Nephron progenitor cell (in vitro differentiated cells): ENCODE measurements at places on chromosomes 5 and 9.

- DNase-seq = no peak
- peaks cover 51% of the 10 kb centered on the region for H3K4me1 ChIP-seq
- no peaks in the 10 kb centered on the region for H3K36me3 ChIP-seq
- H3K4me3 ChIP-seq = no peak overlapping the region
- peaks cover 24% of the 10 kb centered on the region for H3K27me3 ChIP-seq
- H3K27ac ChIP-seq = no peak overlapping the region
Measured at GRCh38 chr5:173733831-173734501, 117.5 kb upstream of the BOD1 start.

DNA sequence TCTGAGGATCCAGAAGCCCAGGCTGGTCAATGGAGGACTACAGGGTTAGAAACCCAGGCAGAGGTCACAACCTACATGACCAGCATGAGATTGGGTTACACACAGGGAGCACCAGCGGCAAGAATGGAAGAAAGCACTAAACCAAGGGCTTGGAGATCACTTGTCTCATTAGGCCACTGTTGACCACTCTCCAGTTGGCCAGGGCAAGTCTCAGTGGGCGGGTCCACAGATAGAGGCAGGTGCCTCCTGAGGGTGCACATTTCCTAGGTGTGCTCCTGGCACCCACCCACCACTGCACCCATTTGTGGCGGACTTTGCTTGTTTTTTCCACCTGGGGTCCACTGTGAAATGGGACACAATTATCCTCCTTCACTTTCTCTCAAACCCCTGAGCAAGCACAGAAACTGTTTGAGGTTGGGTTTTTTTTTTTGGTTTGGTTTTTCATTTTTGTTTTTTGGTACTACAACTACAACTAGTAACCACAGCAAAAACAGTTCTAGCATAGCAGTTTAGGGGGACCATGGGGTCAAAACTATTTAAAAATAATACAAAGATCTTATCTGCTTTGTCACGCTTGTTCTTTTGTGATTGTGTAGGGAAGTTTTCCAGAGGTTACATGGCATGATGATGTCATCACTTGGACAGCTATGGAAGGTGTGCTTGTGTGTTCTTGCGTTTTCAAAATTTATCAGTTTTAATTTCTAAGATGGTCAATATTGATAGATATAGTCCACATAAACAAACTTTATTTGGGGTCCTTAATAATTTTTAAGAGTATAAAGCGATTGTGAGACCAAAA, 6.1 kb downstream of the NPR2 start:
- no peak overlapping the region for H3K27ac ChIP-seq
- peaks cover 23% of the 10 kb centered on the region for H3K36me3 ChIP-seq
- DNase-seq = no peak
- H3K4me1 ChIP-seq = peaks cover 61% of the 10 kb centered on the region
- H3K27me3 ChIP-seq = no peaks in the 10 kb centered on the region

- peaks cover 18% of the 10 kb centered on the region for H3K36me3 ChIP-seq
- peaks cover 27% of the 10 kb centered on the region for H3K4me1 ChIP-seq
- peak overlapping the region; percentile 100 for H3K4me3 ChIP-seq
- no peak for DNase-seq
- H3K27ac ChIP-seq = peak overlapping the region; percentile 100
Measured at GRCh38 chr5:132865668-132866341, 464 bp downstream of the GDF9 start.

- H3K4me3 ChIP-seq = no peak overlapping the region
- peaks cover 5% of the 10 kb centered on the region for H3K27me3 ChIP-seq
- no peak overlapping the region for H3K27ac ChIP-seq
- peaks cover 20% of the 10 kb centered on the region for H3K4me1 ChIP-seq
- no peak for DNase-seq
- no peaks in the 10 kb centered on the region for H3K36me3 ChIP-seq
Measured at GRCh38 chr5:53820119-53820801, 259.8 kb downstream of the NDUFS4 start.

- no peak overlapping the region for H3K4me3 ChIP-seq
Measured at GRCh38 chr9:87875831-87876545, 6.7 kb upstream of the SPATA31E1 start.

- H3K36me3 ChIP-seq = no peaks in the 10 kb centered on the region
- H3K27ac ChIP-seq = no peak overlapping the region
- no peak for DNase-seq
- no peaks in the 10 kb centered on the region for H3K27me3 ChIP-seq
- H3K4me1 ChIP-seq = peaks cover 6% of the 10 kb centered on the region
Measured at GRCh38 chr9:84940294-84940693, 270.8 kb downstream of the NTRK2 start.

DNA sequence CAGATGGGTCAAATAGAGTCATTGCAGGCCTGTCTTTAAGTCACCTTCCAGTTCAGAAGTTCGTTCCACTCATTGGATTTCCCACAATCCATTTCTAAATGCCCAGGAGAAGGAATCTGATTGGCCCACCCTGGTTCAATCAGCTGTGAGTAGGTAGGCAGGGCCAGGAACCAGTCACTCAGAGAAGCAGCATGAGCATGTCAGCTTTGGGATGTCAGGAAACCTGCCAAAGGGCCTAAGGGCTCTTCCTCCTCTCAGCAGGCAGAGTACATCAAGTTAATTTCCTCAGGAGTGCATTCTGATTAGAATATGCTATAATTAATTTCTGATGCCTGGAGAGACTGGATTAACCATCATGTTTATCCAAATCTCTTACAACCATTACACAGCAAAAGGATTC, 412.9 kb upstream of the CCNH start:
- H3K27ac ChIP-seq = no peak overlapping the region
- H3K36me3 ChIP-seq = peaks cover 10% of the 10 kb centered on the region
- no peaks in the 10 kb centered on the region for H3K27me3 ChIP-seq
- H3K4me1 ChIP-seq = peaks cover 30% of the 10 kb centered on the region

DNA sequence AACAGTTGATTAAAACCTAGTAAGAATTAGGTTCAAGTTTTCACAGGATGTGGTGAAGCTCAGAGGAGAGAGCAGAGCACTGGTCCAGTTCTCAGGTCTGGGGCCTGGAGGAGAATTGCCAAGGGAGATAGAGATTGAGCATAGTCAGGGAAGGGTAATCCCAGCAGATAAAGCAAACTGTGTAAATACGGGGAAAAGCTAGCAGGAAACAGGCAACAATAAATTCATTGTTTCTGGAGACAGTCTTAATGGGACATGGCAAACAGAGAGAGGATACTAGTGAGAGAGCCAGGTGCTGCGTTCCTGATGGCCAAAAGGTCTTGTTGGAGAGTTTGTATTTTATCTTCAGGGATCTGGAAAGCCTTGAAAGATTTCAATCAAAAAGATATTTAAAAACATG, 333.0 kb downstream of the PDE4D start:
- peaks cover 17% of the 10 kb centered on the region for H3K4me1 ChIP-seq
- H3K27ac ChIP-seq = no peak overlapping the region
- no peaks in the 10 kb centered on the region for H3K27me3 ChIP-seq
- H3K36me3 ChIP-seq = no peaks in the 10 kb centered on the region
- H3K4me3 ChIP-seq = no peak overlapping the region

GRCh38 chr9:37635808-37636207, 14.9 kb upstream of the FRMPD1 start:
- H3K27me3 ChIP-seq = peaks cover 26% of the 10 kb centered on the region
- H3K4me3 ChIP-seq = no peak overlapping the region
- H3K27ac ChIP-seq = peak overlapping the region; percentile 52
- H3K4me1 ChIP-seq = peaks cover 6% of the 10 kb centered on the region
- DNase-seq = no peak

GRCh38 chr5:133947431-133947841, 21.0 kb downstream of the C5orf15 start:
- H3K27me3 ChIP-seq = peaks cover 37% of the 10 kb centered on the region
- no peak overlapping the region for H3K4me3 ChIP-seq
- H3K4me1 ChIP-seq = no peaks in the 10 kb centered on the region
- no peak overlapping the region for H3K27ac ChIP-seq
- no peaks in the 10 kb centered on the region for H3K36me3 ChIP-seq

GRCh38 chr9:135038331-135038730, 49.1 kb upstream of the OLFM1 start:
- no peak overlapping the region for H3K27ac ChIP-seq
- H3K36me3 ChIP-seq = no peaks in the 10 kb centered on the region
- H3K4me1 ChIP-seq = peaks cover 18% of the 10 kb centered on the region

DNA sequence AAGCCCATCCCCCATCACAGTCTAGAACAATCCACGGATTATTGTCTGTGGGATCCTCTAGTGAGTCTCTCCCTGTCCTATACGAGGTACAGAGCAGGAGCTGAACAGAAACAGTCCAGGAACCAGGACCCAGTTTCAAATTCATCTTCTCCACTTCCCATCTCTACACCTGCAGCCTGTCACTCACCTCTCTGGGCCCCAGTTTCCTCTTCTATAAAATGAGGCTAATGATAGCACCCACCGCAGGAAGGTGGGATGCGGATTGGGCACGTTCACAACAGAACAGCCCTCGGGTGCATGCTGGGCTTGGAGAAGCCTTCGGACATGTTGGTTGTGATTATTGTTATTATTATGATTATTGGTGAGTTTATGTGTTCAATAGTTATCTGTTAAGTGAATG, 78.5 kb downstream of the ANKRD33B start:
- peaks cover 9% of the 10 kb centered on the region for H3K36me3 ChIP-seq

GRCh38 chr5:125549322-125549911, 803.0 kb upstream of the ZNF608 start:
- no peak for DNase-seq
- no peaks in the 10 kb centered on the region for H3K36me3 ChIP-seq
- no peaks in the 10 kb centered on the region for H3K27me3 ChIP-seq
- H3K4me1 ChIP-seq = peaks cover 48% of the 10 kb centered on the region
- peak overlapping the region; percentile 55 for H3K4me3 ChIP-seq

GRCh38 chr5:83911367-83911919, 190.8 kb upstream of the HAPLN1 start:
- H3K36me3 ChIP-seq = no peaks in the 10 kb centered on the region
- H3K4me1 ChIP-seq = no peaks in the 10 kb centered on the region
- no peaks in the 10 kb centered on the region for H3K27me3 ChIP-seq

- H3K36me3 ChIP-seq = peaks cover 12% of the 10 kb centered on the region
- no peaks in the 10 kb centered on the region for H3K27me3 ChIP-seq
- H3K4me1 ChIP-seq = peaks cover 57% of the 10 kb centered on the region
- H3K4me3 ChIP-seq = peak overlapping the region; percentile 89
- DNase-seq = peak; percentile 71
- H3K27ac ChIP-seq = peak overlapping the region; percentile 95
Measured at GRCh38 chr5:180494510-180495181, 467 bp downstream of the CNOT6 start.

- peaks cover 6% of the 10 kb centered on the region for H3K27me3 ChIP-seq
- peaks cover 9% of the 10 kb centered on the region for H3K36me3 ChIP-seq
- H3K27ac ChIP-seq = no peak overlapping the region
- peaks cover under 1% of the 10 kb centered on the region for H3K4me1 ChIP-seq
- no peak overlapping the region for H3K4me3 ChIP-seq
Measured at GRCh38 chr9:16291921-16292320, 578.5 kb downstream of the BNC2 start.

DNA sequence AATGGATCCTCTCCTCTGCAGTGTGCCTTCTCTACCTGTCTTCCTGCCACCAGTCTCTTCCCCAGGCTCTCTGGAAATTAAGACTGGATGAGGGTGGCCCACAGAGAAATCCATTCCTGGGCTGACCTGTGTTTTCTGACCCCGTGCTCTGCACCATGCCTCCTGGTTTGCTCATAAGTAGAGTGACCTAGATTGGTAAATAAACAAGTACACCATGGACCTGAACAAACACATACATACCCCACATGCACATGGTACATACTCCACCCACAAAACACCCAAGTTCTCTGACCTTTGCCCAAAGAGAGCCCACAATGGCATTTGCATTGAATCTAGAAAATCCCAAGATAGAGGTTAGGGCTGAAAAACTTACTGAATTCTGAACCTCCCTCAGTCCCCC, 77.5 kb upstream of the PLPP6 start:
- no peak overlapping the region for H3K4me3 ChIP-seq
- no peaks in the 10 kb centered on the region for H3K4me1 ChIP-seq
- no peak for DNase-seq
- peaks cover 8% of the 10 kb centered on the region for H3K27me3 ChIP-seq
- no peaks in the 10 kb centered on the region for H3K36me3 ChIP-seq

DNA sequence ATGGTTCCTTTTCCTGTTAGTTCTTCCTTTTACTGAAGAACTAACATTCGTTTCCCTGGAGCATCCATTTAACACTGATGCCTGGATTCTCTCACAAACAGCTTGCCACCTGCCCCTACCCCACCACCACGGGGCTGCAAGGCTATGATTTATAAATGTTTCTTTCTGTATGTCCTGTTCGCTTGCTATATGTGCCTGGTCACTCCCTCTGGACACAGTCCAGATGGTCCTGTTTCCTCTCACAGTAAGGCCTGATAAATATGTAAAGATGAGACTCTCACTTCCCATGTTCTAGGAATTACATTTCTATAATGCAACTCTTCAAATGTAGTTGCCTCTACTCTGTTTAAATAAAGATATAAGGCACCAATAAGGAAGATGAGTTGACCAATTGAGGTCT, 146.4 kb upstream of the SHB start:
- no peak for DNase-seq
- H3K27me3 ChIP-seq = peaks cover 52% of the 10 kb centered on the region
- no peak overlapping the region for H3K27ac ChIP-seq
- peaks cover 20% of the 10 kb centered on the region for H3K4me1 ChIP-seq
- no peak overlapping the region for H3K4me3 ChIP-seq

GRCh38 chr9:99299211-99300102, 77.4 kb downstream of the SEC61B start:
- peaks cover 21% of the 10 kb centered on the region for H3K27me3 ChIP-seq
- no peak for DNase-seq
- H3K36me3 ChIP-seq = no peaks in the 10 kb centered on the region

DNA sequence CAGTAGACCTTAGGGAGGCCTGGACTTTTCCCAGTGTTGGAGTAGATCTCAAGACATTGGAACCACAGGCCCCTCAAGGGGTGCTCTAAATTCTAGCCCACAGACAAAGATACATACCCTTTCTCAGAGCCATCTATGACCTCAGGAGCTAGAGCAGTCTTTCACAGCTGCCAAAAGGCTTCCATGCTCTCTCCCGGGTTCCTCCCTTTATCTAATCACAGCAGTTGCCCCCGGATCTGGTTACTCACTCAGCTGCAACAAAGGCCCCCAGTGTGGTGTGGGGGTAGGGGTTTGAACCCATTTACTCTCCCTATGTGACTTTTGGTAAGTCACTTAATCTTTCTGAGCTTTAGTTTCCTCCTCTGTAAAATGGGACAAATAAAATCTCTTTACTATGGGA, 27.0 kb downstream of the POU4F3 start:
- H3K4me1 ChIP-seq = peaks cover 9% of the 10 kb centered on the region
- no peak overlapping the region for H3K27ac ChIP-seq
- DNase-seq = no peak
- no peaks in the 10 kb centered on the region for H3K36me3 ChIP-seq

- peaks cover 17% of the 10 kb centered on the region for H3K4me1 ChIP-seq
- H3K27me3 ChIP-seq = no peaks in the 10 kb centered on the region
- H3K27ac ChIP-seq = no peak overlapping the region
- H3K4me3 ChIP-seq = no peak overlapping the region
- no peaks in the 10 kb centered on the region for H3K36me3 ChIP-seq
Measured at GRCh38 chr5:35369965-35370790, 139.9 kb upstream of the PRLR start.

GRCh38 chr9:113359385-113359784, 10.0 kb downstream of the BSPRY start:
- peaks cover 18% of the 10 kb centered on the region for H3K4me1 ChIP-seq
- no peak for DNase-seq
- H3K27ac ChIP-seq = no peak overlapping the region
- H3K27me3 ChIP-seq = peaks cover 56% of the 10 kb centered on the region
- H3K36me3 ChIP-seq = no peaks in the 10 kb centered on the region
- H3K4me3 ChIP-seq = no peak overlapping the region

- no peaks in the 10 kb centered on the region for H3K36me3 ChIP-seq
- H3K4me3 ChIP-seq = no peak overlapping the region
- H3K27ac ChIP-seq = no peak overlapping the region
- peaks cover 11% of the 10 kb centered on the region for H3K27me3 ChIP-seq
Measured at GRCh38 chr9:124079176-124079925, 67.8 kb downstream of the LHX2 start.
